NCI-H1930 (cell line): ENCODE measurements at places on chromosomes 1 and 21.
A peak's percentile ranks its signal among the peaks of the same experiment; 100 is the strongest.

DNA sequence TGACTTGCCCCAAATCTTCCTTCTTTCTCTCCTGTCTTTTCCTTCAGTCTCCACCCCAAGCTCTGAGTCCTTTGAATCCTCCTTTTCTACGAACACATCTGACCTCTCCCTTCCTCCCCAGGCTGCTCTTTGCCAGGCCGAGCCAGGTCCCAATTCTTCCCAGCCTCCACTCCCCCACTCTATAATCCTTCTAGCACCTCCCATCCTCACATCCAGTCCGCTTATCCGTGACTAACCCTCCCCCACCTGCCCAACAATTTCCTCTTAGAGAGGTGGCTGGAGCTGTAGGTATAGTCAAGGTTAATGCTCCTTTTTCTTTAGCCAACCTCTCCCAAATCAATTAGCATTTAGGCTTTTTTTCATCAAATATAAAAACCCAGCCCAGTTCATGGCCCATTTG, 9.5 kb upstream of the HPDL start:
- DNase-seq = no peak

- no peak for DNase-seq
These were observed 18.1 kb downstream of the AHCYL1 start for GRCh38 chr1:110002695-110003094.

GRCh38 chr1:248841702-248842395, 3.8 kb downstream of the ZNF672 start:
- DNase-seq = no peak

GRCh38 chr1:236888903-236889302, 93.8 kb downstream of the MTR start:
- no peak for DNase-seq

- DNase-seq = no peak
These were observed 118.7 kb downstream of the CASZ1 start for GRCh38 chr1:10677491-10678391.

DNA sequence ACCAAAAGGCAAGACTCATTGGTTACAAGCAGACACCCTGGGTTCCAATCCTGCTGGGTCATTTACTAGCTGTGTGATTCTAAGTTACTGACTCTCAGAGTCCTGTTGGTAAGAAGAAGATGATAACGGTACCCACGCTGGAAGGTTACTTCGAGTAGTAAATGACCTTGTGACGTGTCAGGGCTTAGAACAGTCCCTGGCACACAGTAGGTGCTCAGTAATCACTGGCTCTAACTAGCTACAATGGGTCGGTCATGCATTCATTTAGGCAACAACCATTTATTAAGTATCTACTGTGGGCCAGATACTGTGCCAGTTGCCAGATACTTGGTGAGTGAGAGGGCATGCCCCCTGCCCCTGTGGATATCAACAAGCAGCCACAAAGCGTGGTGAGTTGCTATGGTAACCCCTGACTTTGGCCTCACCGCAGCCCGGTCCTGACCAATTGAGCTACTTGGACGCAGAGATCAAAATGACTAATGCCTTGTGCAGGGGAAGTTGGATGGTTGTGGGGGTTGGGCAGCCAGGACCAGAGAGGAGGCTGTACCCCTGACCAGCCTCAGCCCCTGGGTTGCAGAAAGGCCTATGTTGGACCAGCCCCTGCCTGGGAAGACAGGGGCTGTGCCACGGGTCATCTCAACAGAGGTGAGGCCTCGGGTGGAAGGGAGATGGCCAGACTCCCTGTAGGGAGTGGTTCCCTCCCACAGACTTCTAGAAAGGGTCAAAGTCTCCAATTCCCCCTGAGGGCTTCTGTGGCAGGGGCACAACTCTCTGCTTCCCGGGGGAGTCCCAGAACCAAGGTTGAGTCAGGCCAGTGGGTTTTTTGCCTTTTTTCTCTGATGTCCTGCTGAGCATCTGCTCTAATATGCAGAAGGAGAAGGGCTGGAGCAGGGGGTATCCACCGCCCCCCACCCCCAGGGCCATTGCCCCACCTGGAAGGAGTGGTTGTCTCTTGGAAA, 16.0 kb downstream of the DHRS3 start:
- no peak for DNase-seq

GRCh38 chr1:234610666-234611224, 767 bp upstream of the IRF2BP2 start:
- peak; percentile 91 for DNase-seq

DNA sequence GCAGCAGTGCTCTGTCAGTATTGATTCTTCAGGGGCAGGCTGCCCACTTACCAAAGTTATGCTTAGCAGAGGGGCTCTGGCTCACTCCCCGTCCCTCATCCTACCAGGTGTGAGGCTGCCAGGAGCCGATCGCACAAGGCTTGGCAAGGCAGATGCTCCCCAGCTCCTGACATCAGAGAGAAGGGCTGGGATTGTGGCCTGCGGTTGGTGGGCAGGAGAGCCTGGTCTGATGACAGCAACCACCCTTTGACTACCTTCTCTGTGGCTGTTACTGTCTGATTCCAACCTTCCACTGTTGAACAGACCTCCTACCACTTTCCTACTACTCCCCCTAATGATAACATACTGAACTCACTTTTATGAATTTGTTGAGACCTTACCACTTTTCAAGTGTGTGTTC, 23.7 kb upstream of the WDR26 start:
- DNase-seq = no peak

DNA sequence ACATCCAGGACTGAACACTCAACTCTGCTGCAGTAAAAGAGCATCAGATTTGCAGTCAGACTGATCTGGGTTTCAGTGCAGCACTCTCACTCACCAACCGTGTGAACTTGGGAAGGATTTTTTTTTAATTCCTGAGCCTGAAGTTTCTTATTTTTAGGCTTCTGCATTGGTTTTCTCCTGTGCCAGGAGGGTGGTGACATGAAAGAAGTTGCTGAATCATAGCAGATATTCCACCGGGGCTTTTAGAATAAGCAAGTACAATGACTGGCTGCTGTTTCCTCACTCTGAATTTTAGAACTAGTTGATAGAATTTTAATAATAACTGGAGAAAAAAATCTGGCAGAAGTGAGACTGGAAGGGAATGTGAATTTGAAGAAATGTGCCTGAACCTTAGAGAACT, 11.6 kb downstream of the ADAM30 start:
- no peak for DNase-seq

- peak; percentile 68 for DNase-seq
These were observed at the start of gene MAP3K6 for GRCh38 chr1:27366411-27367159. Gene MAP3K6 (minus strand): TSS chr1:27366961. CDS start chr1:27366597, 364 bp downstream.

- no peak for DNase-seq
These were observed 124.1 kb downstream of the POU2F1 start for GRCh38 chr1:167344615-167345385.

GRCh38 chr1:2385606-2386280, 5.6 kb downstream of the MORN1 start:
- DNase-seq = no peak

GRCh38 chr21:33080776-33081175, 10.8 kb downstream of the OLIG1 start:
- no peak for DNase-seq

- DNase-seq = no peak
These were observed 2.5 kb upstream of the TAF13 start for GRCh38 chr1:109078317-109078716.

GRCh38 chr1:184075055-184076029, 23.8 kb downstream of the TSEN15 start:
- DNase-seq = peak; percentile 45

- no peak for DNase-seq
These were observed 107.7 kb downstream of the CLDN17 start for GRCh38 chr21:30058928-30059327.

DNA sequence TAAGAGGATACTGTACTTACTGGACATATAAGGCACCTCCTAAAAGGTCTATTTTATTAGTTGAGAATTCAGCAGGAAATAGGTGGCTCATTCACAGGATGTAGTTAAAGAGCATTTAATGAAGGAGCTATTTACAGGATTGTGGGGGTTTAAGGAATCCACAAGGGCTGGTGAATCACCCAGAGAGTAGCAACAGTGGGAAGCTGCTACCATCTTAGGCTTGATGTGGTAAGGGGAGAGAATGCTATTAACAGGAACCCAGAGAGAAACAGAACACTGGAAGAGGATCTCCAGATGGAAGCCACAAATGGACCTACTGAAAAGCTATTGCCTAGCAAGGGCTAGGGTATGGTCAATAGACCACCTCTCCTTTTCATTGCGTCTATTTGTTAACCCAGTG, 52.0 kb upstream of the COL11A1 start:
- DNase-seq = no peak

DNA sequence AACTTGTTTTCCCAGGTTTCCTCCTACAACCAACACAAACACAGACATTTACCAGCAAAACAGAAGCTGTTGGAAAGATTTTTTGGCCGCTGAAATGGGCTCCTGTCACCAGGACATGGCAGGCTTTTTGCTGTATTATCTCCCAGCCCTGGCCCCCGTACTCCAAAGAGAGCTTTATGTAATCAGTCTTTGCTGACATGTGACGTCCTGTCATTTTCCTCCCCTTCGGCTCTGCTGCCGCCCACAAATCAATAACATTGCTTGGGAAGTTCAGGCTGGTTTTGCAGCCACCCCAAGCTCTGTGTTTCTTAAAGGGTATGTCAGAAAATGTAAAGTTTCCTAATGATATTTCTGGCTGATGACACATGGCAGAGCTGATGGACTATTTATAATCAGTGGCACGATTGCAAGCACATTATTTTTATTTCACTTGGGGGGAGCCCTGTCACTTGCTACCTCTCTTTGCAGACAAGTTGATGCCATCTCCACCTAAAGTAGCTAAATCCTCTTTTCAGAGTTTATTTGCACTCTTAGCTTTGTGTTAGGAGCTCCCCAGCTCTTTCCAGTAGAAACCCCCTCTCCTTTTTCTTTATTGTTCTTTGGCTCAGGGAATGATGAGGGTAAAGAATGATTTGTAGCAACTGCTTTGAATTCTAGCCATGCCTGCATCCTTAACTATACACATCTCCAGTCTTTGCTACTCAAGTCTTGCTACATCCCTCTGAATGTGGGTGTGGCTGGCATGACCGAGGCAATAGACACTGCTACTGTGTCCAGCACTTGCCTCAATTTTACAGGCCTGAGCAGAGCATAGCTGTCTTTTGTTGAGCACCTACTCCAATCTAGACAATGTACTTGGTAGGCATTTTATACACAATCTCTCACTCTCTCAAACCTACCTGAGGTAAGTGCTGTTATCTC, 67.3 kb downstream of the ELAVL4 start:
- DNase-seq = no peak

DNA sequence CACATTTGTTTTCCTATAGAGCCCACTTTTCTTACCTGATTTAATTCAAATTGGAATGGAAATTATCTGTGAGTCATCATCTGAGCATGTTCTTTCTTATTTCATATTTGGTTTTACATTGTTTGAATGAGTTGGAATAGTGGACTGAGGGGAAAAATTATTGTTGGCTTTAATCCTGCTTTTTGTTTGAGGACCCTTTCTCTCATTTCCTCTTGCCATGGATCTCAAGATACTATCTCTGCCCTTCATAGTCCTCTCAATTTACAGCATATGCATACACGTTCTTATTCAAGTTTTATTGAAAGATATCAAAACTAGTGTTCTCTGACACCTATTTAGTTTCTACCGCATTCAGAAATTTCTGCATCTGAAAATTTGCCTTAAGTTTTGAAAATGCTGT, 5.1 kb downstream of the KCNK2 start:
- DNase-seq = no peak

DNA sequence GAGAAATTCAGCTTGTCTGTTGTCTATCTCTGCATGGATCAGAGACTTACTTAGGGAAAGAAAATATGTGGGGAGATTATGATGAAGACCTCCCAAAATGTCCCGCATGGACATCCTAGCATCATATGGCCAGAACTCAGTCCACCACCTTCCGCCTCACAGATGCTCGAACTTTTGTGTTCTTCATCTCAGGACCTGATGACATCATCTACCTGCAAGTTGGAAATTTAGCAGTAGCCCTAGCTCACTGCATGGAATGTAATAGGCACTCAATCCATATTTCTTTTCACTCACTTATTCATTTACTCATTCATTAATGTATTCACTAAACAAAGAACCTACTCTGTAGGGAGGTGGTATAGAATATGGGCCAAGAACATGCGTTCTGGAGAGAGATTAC, 96.8 kb downstream of the CLIC6 start:
- no peak for DNase-seq

DNA sequence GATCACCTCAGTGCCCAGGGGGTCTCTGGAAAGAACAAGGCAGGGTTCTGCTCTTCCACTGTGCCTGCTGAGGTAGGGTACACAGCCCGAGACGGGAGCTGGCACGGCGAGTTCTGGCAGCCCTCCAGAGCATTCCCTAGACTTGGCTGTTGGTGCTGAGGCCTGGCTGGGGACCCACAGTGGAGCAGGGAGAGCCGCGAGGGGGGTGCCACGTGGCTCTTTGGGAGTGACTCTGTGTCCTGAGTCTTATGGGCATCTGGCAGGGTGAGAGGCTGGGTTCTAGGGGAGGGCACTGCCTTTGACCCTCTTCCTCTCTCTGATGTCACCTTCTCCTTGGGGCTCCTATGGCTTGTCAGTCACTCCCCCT, 336.4 kb downstream of the CAMTA1 start:
- DNase-seq = no peak

DNA sequence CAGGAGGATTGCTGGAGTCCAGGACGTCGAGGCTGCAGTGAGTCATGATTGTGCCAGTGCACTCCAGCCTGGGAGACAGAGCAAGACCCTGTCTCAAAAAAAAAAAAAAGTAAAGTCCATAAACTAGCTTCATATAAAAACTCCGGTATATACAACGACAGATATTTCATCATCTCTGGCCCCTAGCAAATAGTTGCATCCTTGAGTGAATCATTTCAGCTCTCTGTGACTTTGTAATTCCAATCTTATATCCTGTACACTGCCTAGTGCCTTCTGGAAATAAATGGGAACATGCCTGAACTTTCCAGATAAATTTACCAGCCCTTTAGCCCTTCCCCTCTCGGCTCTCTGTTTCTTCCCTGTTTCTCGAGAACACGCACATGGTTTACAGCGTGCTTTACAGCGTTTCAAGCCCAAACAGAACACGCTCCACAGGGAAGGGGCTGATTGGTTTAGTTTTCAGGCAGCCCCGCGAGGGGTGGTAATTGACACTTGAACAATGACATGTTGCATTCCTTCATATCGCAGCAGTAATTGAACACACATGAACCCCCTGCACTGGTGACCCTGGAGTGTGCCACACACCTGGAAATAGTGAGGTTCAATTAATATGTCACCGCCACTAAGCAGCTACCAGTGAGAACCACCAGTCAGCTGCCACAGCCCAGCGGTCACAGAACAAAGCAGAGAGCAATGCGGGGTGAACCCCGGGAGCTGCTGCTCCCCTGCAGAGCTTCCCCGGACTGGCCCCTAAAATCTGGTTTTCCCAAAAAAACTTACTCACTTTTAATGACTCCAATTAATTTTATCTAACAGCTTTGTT, 35.7 kb upstream of the SIM2 start:
- no peak for DNase-seq

GRCh38 chr1:24070821-24071393, 41.0 kb downstream of the MYOM3 start:
- DNase-seq = peak; percentile 24

- no peak for DNase-seq
These were observed 25.0 kb upstream of the AGBL4 start for GRCh38 chr1:50048791-50049190.
